ENCODE measurements at places on chromosomes 5 and 9. TPM values are rescaled to one million over a fixed set of nuclear protein-coding genes. Genes with fewer than 3 reads are reported as not detected.

GRCh38 chr5:73027361-73027760 is 71.5 kb downstream of the FCHO2 start:
- DNase-seq: no peak

DNA sequence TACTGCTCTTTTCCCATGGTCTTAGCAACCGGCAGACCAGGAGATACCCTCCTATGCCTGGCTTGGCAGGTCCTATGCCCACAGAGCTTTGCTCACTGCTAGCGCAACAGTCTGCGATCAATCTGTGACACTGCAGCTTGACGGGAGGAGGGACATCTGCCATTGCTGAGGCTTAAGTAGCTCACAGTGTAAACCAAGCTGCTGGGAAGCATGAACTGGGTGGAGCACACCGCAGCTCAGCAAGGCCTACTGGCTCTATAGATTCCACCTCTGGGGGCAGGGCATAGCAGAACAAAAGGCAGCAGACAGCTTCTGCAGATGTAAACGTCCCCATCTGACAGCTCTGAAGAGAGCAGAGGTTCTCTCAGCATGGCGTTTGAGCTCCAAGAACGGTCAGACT is 40.4 kb downstream of the MCTP1 start:
- no peak for DNase-seq

SPINK13 gene
- total RNA-seq: not detected

DIPK1B gene
- 2.1 TPM for total RNA-seq

NKD2 gene
- 1.6 TPM for total RNA-seq

HMMR gene
- 3.0 TPM for total RNA-seq

SLC1A1 gene
- 32.0 TPM for total RNA-seq

C5orf34 gene
- 1.6 TPM for total RNA-seq
